Stimulated activated CD8-positive, alpha-beta memory T cell treated with anti-CD3 and anti-CD28 coated beads, Interleukin-2, amount 100 ng/mL, for 1 hour (primary cell): ENCODE measurements at places on chromosomes 1 and 21.

DNA sequence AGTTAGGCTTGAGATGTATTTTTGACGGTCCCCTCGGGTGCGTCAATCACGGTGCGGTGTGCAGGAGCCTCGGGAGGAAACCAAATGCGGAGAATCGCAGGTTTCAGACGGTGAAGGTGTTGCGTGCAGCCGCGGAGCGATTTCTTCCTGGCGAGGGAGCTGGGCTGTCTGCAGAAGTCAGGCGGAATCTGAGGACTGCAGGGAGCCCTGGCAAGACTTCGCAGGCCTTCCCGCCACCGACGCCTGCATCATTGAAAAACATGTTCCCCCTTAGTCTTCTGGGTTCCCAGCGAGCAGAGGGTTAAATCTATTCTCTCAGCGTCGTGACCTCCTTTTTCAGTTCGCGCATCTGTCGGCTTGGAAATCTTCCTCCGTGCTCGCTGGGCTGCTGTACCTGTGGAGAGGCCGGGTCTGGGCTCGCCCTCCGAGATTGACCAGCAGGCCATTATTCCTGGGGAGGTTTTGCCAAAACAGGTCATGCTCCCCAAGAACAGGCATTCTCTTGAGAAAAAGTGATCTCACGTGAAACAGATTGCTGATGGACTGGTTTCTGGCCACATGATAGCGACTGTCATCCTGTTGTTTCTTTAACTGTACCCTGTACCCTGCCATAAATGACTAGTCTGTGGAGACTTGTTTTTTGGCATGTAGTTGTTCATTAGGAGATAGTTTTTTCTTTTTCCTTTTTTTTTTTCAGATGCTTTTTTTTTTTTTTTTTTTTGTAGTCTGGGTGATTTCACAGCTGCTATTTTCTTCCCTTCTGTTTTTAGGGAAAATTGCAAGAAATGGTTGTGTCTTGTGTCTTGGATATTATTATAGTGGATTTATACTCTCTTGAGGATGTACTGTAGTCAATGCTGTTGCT, 894 bp downstream of the EPB41 start:
- DNase-seq, result no peak

DNA sequence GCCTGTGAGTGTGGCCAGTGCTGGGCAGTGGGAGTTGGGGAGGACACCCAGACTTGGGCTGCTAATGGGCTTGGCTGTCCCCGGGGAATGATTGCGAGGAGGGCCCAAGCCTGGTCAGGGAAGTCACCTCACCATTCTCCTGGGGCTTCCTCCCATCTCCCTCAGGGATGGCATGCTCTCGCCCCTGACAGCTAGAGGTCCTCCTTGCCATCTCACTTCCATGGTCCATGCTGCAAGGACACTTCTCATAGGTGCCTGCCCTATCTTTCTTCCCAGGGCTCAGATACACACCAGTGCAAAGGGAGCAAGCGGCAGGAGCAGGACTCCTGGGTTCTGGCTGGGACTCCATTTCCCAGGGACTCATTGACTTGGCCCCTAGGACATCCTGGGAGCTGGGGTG, 4.1 kb downstream of the NTRK1 start:
- DNase-seq, result no peak

- no peak for DNase-seq
Measured at GRCh38 chr1:116453906-116454305, 80.9 kb downstream of the ATP1A1 start.

DNA sequence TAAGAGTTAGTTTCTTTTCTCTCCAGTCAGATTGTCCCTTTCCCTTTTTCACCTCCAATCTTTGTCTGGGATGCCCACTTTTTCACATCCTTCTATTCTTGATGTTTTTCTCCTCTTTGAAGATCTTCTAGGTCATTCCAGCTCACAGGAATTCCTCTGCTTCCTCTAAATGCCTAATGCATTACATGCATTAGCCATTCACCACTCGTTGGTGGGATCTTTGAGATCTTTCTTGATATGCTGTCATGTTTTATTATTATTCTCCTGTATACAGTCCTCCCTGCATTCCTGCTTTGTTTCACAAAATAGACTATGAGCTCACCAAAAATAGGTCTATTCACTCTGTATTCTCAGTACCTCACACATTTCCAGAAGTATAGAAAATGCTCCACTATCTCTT, 129.0 kb downstream of the LYPLAL1 start:
- DNase-seq, result no peak

- DNase-seq, result no peak
Measured at GRCh38 chr1:115665319-115666096, 23.7 kb downstream of the VANGL1 start.

DNA sequence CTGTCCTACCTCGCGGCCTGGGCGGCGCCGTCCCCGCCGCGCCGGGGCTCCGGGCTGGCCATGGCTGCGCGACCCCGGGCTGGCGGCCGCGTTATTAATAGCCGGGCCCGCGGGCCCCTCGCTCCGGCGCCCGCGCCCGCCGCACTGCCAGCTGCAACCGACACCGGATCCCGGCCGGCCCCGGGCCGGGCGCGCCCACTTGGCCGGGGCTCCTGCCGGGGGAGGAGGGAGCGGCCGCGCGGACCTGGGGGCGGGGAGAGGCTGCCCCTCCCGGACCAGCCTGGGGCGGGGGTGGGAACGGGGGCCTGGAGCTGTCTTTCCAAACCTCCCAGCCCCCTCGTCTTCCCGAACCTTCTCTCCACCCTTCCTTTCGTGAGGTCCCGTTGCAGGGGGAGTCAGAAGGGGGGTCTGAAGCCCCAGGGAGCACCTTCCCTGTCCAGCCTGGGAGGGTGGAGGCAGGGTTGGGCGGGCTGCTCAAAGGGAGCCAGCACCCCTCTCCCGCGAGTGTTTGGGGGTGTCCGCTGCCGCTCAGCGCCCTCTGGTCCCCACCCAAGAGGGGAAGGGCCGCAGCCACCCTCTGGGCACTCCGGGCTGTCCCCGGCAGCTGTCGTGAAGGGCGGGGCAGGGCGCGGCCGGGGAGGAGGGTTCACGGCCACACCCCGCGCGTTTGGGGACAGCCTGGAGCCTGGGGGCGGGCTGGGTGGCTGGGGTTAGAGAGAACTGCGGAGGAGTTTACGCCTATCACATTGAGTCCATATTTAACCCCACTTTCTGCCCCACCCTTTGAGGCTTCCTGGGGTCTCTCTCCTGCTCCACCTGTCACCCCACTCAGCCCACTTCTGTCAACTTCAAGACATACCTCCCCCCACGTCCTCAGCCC, at the start of gene SYNC:
TSS of gene SYNC (minus strand) at position 172 of the 880 bp plus-strand sequence. CDS start at position 62, 110 bp downstream.
- DNase-seq, result no peak

DNA sequence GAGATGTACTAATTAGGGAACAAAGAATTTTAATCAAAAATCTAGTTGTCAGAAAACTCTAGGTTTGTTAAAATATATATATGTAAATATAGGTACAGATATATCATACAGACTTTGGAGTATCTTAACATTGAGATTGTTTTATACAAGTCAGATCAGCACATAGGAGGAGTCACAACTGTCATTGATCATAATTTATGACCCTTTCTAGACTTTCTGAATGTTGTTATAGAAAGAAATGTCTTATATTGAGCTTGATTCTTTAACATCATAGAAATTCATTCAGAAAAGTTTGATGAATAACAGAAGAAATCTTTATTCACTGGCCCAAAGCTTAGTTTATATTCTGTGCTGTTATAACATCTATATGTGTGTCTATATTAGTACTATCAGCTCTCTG, 185.8 kb downstream of the SDCCAG8 start:
- DNase-seq, result no peak

DNA sequence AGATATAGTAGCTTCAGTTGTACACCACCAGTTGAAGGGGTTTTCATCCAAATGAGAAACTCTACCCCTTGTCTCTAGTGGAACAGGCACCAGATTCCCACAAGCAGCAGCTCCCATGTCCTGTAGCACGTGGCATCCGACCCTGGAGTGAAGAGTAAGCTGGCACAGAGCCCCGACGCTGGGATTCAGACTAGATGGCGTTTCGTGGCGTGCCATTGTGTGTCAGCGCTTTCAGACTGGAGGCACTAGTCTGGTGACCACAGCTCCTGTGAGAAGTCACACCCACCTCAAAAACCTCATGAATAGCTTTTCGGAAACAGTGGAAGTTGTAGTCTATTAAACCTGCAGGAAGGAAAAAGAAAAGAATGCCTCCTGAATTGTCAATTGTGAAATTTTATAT, 20.2 kb downstream of the RRAGC start:
- DNase-seq, result no peak

DNA sequence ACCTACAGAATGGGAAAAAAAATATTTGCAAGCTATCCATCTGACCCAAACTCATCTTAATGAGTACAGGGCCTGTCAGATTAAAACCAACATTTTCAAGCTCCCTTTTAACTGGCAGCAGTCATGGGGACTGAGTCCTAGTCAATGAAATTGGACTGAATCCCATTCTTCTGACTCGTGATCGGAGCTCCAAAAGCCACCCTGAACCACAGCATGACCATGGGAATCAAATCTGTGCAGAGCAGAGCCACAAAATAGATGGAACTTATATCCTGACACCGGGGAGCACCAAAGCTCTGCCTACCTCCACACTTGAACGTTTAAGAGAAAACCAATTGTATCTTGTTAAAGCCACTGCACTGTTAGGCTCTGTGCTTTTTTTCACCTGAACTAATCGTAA, 5.0 kb upstream of the RWDD3 start:
- DNase-seq, result no peak

GRCh38 chr1:47703156-47703825, 265.4 kb downstream of the FOXD2 start:
- DNase-seq, result no peak

- no peak for DNase-seq
Measured at GRCh38 chr1:162868972-162869371, 8.0 kb upstream of the CCDC190 start.

DNA sequence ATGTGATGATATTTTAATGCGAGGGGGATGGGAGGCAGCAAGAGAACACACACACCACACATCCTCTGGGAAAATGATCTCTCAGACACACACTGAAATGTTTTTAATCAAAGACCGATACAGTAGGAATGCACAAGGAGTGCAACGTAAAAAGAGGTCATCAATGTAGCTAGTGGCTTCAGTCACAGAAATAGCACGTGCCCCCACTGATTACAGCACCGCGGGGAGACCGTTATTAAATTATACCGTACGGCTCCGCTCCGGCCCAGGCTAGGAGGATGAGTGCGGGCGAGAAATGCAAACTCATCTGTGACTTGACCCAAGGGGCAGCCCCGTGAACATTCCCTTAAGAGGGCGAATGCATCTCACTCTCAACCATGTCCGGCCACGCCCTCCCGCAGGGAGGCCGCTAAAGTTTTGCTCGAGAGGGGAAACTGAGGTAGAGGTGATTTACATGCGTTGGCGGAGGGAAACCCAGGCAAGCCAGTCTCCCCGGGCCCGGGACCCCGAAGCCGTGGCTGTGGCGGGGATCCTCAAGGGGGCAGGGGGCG, 552 bp downstream of the UBR4 start:
- peak; percentile 10 for DNase-seq

GRCh38 chr1:185565302-185565701, 168.9 kb upstream of the HMCN1 start:
- DNase-seq, result no peak

DNA sequence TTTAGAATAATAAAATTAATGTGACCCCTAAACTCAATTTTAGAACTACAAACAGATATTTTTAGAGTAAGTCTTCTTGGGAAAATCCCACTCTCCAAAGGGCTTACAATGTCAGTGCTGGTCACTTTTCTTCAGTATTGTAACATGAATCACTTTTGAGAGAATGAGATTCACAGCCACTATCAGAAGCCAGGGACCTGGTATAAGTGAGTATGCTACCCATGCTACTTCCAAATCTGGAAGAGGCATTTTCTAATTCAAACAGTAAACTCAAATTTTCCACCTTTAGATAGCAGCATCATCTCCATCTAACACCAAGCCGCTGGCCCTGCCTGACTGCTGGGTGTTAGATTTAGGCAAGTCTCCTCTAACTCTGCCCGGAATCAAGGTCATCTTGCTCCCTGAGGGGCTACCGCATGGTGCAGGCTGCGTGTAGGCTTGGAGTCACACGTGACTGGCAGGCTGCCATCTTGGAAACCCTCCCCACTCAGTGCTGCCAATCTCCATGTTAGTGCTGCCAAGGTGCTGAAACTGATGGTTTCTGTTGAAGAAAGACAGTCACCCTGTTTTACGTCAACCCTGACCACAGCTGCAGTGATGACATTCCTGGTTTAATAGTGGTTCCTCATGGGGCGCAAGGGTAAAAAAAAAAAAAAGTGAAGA, 882.9 kb upstream of the B3GALT2 start:
- DNase-seq, result no peak

GRCh38 chr1:24925963-24926362, 4.1 kb downstream of the RUNX3 start:
- no peak for DNase-seq

GRCh38 chr1:165354739-165355138, 1.8 kb downstream of the LMX1A start:
- DNase-seq, result no peak

GRCh38 chr1:39359028-39359570, 132.3 kb upstream of the BMP8A start:
- no peak for DNase-seq

DNA sequence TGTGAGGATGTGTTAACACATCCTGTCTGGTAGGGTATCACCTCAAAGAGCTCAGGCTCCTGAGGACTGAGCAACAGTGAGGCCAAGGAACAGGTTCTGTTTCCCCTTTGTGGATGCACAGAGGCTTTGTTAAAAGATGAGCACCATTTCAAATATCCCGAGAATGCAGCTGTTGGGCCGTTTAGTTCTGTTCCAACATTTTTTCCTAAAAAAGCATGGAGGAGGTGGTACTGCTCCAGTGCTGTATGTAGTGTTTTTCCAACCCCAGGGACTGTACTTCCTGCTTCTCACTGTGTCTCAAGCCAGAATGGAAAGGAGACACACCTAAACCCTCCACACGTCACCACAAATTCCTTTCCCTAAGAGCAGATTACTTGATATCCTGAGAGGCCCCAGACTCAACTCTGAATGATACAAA, 53.8 kb upstream of the BCL10 start:
- DNase-seq, result no peak

DNA sequence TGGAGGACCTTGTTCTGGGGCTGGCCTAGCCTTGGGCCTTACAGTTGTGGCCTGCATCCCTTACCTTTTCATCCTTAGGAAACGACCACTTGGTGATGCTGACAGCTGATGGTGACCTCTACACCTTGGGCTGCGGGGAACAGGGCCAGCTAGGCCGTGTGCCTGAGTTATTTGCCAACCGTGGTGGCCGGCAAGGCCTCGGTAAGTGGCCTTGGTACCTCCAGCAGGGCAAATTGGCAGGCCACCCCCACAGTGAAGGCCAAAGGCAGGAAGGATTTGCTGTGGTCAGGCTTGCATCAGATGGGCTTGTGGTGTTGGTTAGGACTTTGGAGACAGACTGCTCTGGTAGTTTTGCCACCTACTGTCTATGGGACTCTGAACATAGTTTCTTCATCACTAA, 17.7 kb upstream of the TRNAU1AP start:
- no peak for DNase-seq

- DNase-seq, result no peak
Measured at GRCh38 chr1:203665993-203666392, 39.4 kb downstream of the ATP2B4 start.
